Fibroblast of skin of left quadriceps (primary cell): ENCODE measurements at places on chromosomes 11 and 22.

- DNase-seq, result no peak
These were observed 182.3 kb downstream of the OPCML start for GRCh38 chr11:133350045-133350444.

- no peak for DNase-seq
These were observed 32.2 kb downstream of the SBF2 start for GRCh38 chr11:10261821-10262220.

DNA sequence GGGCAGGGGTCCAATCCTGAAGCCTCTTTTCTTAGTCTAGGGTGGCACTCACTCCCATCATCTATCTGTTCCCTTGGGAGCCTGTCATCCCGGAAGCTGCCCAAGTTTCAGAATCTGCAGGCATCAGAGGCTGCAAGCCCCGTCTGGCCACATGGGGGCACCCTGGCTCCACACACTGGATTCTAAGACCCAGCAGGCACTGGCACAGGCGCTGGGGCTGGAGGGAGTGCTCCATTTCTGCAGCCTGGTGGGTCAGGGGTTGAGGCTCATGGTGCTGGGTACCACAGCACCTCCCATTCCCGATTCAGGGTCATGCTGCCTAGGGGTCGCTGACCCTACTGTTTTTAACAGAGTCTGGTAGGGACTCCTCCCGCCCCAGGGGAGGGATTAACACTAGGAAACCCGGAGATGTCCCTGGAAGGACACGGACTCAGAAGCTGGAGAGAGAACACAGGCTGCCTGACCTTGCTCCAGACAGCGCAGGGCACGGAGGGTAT lies 243.9 kb upstream of the SYN3 start:
- peak; percentile 36 for DNase-seq

- DNase-seq, result no peak
These were observed 76.7 kb upstream of the KCNQ1OT1 start for GRCh38 chr11:2776351-2777061.

DNA sequence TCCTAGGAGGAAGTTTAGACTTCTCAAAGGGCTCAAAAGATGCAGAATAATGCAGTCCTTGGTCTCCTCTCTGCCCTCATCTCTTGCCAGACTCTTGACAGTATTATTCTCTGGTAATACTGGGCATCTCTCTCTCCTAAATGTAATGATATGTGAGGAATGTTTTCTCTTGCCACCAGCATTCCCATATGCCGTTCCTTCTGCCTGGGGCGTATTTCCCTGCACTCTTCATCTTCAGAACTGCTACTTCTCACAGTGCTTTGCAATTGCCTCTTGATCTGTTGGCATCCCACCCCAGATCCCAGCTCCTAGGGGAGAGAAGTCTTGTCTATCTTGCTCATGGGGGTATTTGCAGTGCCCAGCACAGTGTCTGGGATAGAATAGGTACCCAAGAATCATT lies 107.4 kb downstream of the RASSF10 start:
- DNase-seq, result no peak

- peak; percentile 68 for DNase-seq
These were observed 48.4 kb downstream of the GRAMD1B start for GRCh38 chr11:123478352-123478987.

DNA sequence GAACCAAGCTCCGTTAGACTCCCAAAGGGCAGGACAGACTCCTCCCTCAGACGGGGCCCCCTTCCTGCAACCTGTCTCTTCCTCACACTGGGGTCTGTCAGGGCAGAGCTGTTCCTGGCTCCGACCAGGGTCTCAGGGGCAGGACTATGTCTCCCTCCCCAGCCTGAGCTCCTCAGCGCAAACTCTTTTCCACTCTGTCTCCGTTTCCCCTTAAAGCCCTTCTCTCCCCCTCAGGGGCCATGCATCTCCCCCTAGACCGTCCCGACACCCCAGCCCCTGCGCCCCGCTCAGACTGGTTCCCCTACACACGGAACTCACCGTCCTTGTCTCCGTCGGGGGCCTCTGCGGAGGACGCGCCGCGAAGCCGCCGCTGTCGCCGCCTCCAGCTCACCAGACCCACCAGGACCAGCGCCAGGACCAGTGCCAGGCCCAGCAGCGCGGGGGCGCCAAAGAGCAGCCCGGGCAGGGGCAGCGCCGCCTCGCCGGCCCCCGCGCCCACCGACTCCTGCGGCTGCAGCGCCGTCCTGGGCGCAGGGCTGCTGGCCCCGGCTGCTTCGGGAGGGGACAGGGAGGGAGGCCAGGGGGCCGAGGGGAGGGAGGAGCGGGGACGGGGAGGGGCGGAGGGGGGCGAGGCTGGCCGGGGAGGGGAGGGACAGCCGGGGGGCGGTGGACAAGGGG lies 684 bp downstream of the TNFRSF13C start:
- DNase-seq, result no peak

DNA sequence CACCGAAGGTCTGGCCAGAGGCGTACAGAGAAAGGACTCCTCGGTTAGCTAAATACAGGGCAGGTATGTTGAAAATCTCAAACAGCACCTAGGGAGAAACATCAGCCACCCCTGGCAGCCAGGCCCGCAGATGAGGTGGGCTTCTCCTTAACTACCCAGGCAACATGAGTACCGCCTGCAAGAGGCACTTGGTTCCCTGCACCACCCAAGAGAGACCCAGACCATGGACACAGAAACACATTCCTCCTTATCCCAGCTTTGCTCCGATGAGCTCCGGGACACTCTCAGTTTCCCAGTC lies 53.0 kb downstream of the DHCR7 start:
- DNase-seq, result no peak

DNA sequence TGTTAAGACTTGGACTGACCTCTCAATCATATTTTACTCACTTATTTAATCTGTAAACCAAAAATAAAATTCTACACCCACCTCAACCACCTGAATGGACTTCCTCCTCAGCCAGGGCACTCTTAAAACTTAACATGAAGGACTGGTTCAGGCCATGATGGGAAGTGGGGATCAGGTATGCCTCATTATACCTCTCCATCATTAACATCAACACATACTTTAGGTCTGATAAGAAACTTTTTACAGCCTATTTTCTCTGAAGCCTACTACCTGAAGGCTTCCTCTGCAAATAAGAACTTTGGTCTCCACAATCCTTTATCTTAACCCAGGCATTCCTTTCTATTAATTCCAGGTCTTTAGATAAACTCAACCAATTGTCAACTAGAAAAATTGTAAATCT lies 390.0 kb downstream of the AASDHPPT start:
- DNase-seq, result no peak

DNA sequence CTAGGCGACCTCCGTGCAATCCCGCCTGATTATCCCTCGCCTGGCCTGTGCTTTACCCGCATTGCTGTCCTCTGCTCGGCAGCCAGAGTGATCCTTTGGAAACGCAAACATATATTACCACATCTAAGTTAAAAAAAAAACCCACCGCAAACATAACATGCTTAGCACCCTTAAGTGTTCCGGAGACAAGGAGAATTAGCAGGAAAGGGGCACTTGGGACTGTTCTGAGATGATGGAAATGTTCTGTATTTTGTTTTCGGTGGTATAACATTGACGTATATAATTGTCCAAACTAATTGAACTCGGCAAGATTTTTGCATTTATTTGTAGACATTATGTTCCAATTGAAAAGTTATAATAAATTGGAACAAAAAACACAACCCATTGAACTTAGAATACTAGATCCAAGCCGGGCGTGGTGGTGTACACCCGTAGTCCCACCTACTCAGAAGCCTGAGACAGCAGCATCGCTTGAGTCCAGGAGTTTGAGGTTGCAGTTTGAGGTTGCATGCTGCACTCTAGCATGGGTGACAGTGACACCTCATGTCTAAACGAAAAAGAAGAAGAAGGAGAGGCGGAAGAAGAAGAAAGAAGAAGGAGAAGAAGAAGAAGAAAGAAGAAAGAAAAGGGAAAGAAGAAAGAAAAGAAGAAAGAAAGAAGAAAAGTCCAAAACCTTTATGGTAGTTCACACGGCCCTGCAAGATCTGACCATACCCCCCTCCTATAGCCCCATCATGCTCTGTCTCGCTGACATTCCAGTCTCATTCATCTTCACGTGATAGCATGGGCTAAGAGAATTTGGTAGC lies 604 bp upstream of the POLR3H start:
- DNase-seq, result no peak

DNA sequence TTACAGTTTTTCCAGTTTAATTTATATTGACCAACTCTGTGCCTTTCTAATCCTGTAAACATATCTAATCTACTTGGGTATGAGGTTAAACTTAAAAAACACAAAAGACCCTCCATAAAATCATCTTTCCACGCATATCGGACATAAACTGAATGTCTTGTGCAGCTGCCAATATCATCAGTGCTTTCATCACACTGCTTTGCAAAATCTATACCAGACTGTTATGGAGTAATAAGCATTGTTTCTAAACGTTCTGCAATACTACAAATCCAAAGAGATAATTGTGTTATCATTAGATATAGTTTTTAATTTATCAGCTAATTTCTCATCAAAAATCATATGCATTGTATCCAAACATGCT lies 36.1 kb upstream of the AMPD3 start:
- DNase-seq, result no peak

DNA sequence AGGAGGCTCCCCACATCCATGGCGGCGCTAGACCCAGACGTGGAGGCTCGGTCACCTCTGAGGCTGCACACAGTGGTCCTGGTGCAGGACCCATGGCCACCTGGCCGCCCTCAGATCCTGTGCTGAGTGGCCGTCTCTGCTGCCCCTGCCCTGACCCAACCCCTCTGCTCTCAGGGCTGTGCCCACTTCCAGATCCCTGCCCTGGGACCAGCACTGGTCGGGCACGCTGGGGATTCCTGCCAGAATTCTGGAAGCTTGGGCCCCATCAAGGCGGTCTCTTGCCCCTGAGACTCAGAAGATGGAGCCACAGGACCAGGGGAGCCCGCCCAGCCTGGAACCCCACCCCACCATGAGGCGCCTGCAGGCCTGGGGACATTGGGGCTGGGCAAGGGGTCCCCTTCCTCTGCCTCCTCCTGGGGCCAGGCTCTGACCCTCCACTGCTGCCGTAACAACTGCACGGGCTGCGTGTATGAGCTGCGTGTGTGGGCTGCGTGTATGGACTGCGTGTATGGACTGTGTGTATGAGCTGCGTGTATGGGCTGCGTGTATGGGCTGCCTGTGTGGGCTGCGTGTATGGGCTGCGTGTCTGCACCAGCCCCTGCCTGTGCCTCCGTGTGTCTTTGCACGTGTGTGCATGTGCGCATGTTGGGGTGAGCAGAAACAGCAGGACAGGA lies 48.7 kb downstream of the IGLL1 start:
- DNase-seq, result no peak

DNA sequence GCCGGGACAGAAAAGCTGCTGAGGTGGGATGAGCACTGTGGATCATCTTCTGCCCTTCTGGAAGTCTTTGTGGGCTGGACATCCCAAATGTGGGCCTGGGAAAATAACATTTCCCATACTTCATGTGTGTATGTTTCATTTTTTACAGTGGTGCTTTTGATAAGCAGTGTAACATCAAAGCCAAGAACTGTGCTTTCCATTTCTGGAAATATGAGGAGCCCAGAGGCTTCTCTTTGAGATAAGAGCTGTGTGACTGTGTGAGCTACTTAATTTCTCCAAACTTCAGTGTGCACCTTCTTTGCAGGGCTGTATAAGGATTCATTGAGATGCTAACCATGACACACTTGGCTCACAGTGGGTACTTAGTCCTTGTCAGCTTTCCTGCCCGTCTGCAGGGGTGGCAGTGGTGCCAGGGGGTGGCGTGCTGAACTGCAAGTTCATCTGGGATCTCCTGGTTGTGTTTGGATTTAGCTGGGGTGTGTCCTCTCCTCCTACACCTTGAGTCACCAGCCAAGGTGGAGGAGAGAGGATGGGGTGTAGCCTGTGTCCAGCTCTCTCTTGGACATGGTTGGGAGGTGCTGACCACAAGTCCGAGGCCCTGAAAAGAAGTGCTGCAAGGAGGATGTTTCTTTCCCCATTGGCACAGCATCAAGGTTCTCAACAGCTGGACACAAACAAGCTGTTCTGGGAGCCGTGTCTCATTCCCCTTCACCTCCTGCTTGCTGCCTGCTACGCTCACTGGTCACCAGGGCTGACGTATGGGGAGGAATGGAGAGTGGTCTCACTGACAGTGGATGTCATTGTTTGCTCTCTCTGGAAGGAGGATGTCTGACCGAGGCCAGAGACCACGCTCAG lies 139.4 kb downstream of the TEAD1 start:
- DNase-seq, result no peak

DNA sequence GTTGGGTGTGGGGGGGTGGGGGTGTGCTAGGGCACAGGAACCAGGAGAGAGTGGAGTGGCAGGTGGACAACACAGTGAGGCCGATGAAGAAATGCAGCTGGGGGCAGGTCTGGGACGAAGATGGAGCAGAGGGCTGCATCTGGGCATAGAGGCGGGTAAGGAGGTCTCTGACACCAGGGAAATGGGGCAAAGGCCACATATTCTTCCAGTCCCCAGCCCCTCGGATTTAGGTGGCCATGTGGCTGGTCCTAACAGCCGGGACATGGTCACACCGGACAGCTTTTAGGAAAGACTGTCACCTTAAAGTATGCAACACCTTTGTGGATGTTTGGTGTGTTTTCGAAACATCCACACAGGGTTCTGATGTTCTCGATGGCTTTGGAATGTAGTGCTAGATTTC lies 5.0 kb upstream of the PARVG start:
- no peak for DNase-seq

GRCh38 chr11:131982154-131982553 lies 611.7 kb downstream of the NTM start:
- DNase-seq, result no peak

DNA sequence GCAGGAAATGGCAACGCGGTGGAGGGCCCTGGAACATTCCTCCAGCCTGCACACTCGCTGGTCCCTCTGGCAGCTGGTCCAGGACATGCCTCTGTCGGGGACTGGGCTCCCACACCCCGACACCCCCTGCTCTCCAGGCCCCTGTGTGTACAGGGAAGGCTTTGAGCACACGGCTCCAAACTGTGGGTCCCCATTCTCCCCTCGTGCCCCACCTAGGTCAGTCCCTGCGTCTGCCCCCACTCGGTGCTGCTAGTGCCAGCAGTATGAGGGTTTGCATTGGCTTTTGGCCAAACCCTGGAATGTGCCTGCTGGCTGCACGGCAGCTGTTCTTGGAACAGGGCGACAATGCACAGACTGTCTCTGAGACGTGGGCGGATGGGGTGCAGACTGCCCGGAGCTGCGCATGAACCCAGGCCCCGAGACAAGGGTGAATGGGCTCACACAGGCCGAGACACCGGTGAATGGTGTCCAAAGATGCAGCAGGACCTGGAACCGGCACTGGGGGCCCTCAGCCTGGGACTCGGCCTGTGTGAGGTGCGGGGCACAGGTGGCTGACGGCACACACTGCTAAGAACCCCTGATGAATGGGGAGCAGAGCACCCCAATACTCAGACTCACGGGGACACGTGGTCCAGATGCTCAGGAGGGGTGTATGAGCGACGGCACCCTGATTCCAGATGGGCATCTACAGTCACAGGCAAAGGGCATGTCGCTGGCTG lies 7.5 kb upstream of the SYT8 start:
- DNase-seq, result no peak

- DNase-seq, result no peak
These were observed 211.4 kb downstream of the ETS1 start for GRCh38 chr11:128375961-128376360.

DNA sequence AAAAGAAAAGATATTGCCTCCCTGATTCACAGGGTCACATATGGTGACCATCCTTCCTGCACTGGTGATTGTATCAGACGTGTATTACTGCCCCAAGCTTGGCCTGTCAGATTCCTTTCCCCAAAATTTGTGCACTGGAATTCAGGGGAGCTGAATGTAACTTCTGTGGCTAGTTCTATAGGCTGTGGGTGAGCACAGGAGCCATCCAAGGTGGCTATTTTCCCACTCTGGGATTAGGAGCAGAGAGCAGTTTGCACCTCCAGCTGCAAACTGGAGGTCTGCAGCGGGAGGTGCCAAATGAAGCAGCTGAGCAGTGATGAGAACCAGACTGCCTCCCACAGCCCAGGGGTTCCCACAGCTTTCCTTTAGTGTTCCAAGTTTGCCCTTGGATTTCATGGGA lies 124.2 kb upstream of the PITPNB start:
- DNase-seq, result peak; percentile 5

- DNase-seq, result peak; percentile 100
These were observed at the start of gene INTS4 for GRCh38 chr11:77994434-77995362. Gene INTS4, minus strand, starts transcription at chr11:77994668. Its CDS starts 25 bp downstream, at chr11:77994643.
